ENCODE measurements at places on chromosomes 16 and 17.

DNA sequence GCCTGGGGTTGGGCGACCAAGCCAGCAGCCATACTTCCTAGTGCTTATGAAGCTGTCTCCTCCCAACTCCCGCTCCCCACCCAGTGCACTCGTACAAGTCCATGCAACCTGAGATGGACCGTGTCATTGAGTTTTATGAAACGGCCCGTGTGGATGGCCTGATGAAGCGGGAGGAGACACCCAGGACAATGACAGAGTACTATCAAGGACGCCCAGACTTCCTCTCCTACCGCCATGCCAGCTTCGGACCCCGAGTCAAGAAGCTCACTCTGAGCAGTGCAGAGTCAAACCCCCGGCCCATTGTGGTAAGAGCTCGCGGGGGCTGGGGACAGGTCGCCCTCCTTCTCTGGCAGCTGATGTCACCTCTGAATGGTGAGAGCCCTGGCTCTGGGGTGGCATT is 11.0 kb upstream of the KATNB1 start:
- no peak for DNase-seq

DNA sequence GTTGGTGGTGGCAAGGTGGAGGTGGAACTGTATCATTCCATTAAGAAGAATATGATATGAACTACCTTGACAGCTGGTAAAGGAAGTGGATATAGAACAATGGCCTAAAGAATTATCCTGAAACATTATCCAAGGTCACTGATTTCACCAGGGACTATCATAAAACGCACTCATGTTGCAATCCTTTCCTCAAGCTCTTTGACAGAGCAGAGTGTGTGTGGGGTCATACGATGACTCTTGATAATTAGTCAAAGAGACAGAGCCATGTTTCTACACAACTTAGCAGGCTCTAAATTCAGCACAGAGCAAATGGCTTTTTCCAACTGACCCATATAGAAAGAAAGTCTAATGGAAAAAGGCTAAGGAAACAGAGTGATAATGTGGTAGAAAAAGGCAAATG is 126.4 kb upstream of the ANKFN1 start:
- DNase-seq: no peak

- no peak for DNase-seq
These were observed 350.1 kb upstream of the KIF2B start for GRCh38 chr17:53472586-53472985.

DNA sequence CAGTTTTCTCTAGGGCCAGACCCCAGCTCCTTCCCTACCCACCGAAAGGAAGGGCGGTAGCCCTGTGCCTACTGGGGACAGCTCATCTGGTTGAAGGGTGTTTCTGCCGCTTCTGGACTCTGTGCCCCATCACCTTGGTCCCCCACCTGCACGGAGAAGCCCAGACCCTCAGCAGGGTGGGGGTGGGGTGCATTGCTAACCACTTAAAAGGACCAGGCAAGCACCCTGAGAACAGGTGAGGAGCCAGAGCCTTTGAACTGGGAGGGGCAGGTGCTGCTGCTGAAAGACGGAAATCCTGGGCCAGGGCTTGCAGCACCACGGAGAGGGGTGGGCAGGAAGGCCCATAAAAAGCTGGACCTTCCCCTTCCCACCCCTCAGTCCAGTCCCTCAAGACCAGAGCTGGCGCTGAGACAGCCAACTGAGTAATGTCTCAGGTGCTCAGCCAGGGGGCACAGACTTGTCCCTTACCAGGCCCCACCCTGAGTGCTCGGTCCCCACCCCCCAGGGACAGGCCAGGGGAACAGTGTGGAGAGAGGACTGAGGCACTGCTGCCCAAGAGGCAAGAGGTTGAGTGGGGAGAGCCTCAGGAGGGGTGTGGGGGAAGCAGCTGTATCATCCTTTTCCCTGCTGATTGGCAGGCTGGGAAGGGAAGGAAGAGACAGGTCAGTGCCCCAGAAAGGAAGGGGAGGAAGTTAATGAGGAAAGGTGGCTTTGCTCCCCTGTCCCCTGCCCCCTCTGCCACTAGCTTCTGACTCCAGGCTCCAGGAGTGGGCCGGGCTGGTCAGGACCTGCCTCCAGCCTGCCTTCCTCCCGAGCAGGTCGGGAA is 10.9 kb upstream of the SP2 start:
- DNase-seq: no peak

GRCh38 chr17:1720856-1721386 is 3.6 kb upstream of the WDR81 start:
- peak; percentile 69 for DNase-seq

DNA sequence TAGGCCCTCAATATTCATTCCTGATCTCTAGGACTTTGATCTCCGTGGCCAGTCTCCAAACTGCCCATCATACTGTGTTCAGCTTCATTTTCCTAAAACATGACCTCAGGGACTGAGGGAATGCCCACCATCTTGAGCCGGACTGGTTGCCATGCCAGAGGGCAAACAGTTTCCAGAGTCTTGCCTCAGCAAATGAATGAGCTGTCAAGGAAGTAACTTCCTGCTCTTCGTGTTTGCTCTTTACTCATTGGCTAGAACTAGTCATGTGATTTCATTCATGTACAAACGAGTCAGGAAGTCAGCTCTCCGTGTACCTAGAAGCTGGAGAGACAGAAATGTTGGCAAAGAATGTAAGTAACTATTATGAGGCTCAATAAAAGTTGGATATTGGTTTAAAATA is 50.2 kb downstream of the ANKFN1 start:
- no peak for DNase-seq

DNA sequence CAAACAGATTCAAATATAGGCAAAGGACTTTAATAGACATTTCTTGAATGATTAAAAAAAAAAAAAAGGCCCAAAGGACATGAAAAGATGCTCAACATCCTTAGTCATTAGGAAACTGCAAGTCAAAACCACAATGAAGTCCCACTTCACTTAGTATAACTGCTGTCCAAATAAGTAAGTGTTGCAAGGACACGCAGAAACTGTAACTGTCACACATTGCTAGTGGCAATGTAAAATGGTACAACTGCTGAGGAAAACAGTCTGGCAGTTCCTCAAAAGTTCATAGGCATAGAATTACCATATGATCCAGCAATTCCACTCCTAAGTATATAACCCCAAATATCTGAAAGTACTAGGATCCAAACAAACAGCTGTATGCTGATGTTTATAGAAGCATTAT is 112.7 kb downstream of the BRIP1 start:
- no peak for DNase-seq

DNA sequence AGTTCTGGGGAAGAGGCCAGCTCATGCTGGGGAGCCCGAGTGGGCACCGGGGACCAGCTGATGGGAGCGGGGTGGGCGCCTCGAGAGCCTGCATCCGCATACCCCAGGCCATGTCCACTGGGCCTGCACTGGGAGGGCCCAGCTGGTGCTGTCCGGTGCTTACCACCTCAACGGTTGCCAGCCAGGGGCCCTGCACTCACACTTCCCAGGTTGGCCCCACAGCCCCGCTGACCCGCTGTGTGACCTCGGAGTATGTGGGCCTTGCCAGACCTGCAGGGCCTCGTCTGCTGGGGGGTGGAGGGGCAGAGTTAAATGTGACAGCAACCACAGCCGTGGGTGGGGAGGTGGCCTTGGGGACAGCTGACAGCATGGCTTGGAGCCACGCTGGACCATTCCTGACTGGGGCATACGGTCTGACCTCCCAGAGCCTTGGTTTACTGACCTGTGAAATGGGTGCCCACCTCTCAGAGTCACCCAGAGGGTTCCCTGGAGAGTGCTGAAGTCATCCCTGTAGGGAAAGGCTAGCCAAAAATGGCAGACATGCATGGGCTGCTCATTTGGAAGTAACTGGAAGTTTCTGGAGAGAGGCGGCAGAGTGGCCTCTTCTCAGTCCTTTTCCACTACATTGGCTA is 5.4 kb upstream of the GAA start:
- DNase-seq: no peak

DNA sequence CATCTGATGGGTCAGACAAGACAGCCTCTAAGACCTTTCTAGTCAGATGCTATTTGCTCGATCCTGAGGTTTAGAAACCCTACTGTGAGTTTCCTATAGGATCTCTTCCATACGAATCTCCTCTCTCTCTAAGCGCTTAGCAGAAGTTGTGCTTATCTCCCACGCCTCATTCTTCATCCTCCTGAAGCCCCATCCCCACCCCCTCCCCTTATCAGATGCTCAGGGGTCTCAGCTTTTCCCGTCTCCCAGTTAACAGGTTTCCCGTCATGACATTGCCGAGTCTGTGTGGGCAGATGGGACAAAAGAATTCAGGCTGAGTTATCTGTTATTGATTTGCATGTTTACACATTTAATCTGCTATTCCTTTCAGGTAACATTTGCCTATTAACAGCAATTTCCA is 99.0 kb upstream of the PIRT start:
- DNase-seq: no peak

- DNase-seq: no peak
These were observed 2.4 kb downstream of the GJD3 start for GRCh38 chr17:40361925-40362695.

DNA sequence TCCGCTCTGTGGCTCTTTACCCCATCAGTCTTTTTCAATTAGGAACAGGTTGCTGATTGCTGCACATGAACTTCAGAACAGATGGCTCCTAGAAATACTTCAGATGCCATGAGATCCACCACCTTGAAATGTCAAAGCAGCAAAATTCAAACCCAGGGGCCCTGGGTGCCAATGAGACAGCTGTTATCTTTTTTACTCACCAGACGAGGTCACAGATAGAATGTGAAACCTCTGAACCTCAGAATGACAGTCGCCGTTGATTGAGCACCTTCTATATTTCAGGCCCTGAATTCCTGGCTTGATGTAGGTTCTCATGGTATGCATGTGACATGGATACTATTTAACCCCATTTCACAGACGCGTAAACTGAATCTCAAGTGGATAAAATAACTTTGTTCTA is 63.0 kb downstream of the MAF start:
- no peak for DNase-seq

GRCh38 chr16:82701442-82701955 is 74.7 kb downstream of the CDH13 start:
- DNase-seq: no peak

DNA sequence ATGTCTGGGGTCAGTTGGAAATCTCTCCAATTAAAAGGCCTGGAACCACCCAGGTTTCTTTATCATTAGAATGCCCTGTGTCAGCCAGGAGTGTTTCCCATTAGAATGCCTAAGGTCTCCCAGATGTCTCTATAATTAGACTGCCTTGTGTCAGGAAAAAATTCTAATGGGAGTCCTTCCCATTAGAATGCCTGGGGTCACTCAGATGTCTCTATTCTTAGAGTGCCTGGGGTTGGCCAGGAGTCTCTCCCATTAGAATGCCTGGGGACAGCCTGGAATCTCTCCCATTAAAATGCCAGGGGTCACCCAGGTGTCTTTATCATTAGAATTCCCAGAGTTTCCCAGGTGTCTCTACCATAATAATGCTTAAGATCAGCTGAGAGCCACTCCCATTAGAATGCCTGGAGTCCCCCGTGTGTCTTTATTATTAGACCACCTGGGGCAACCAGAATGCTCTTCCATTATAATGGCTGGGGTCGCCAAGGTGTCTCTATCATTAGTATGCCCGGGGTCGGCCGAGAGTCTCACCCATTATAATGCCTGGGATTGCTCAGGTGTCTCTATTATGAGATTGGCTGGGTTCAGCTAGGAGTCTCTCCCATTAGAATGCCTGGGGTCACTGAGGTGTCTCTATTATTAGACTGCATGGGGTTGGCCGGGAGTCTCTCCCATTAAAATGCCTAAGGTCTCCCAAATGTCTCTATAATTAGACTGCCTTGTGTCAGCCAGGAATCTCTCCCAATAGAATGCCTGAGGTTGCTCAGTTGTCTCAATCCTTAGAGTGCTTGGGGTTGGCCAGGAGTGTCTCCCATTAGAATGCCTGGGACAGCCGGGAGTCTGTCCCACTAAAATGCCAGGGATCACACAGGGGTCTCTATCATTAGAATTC is 2254.6 kb downstream of the TP53TG3F start:
- no peak for DNase-seq

DNA sequence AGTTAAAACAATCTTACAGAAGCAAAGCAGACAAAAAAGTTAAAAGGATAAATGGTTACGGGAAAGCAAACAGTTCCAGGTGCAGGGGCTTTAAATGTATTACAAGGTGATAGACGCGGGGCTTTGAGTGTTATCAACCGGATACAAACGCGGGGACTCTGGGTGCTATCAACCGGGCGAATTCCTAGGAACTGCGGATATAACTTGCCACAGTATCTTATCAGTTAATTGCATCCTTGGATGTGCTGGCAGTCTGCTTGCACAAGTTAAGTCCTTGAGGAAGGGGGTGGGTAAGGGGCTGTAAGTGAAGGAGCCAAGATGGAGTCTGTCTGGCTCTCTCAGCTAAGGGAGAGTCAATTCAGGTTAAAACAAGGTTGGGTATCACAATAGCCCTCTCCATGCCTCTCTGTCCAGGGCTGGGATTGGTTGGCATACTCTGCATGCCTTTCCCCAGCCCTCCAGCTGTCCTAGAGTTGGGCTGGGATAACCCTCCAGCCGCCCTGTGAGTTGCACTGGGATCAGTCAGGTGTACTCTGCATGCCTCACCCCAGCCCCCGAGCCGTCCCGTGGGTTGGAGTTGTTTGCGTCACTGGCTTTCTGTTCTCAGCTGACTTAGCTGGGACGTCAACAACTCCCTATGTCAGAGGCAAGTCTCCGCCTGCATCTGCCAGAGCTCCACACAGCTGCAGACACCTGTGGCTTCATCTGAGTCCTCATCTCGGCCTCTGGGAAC is 40.9 kb downstream of the TMEM235 start:
- DNase-seq: peak; percentile 37

GRCh38 chr17:81084680-81085419 is 49.9 kb downstream of the BAIAP2 start:
- no peak for DNase-seq

- DNase-seq: no peak
These were observed 40.4 kb downstream of the TNFRSF13B start for GRCh38 chr17:16931318-16932060.

- DNase-seq: no peak
These were observed 1006.7 kb upstream of the GOT2 start for GRCh38 chr16:59740858-59741257.

DNA sequence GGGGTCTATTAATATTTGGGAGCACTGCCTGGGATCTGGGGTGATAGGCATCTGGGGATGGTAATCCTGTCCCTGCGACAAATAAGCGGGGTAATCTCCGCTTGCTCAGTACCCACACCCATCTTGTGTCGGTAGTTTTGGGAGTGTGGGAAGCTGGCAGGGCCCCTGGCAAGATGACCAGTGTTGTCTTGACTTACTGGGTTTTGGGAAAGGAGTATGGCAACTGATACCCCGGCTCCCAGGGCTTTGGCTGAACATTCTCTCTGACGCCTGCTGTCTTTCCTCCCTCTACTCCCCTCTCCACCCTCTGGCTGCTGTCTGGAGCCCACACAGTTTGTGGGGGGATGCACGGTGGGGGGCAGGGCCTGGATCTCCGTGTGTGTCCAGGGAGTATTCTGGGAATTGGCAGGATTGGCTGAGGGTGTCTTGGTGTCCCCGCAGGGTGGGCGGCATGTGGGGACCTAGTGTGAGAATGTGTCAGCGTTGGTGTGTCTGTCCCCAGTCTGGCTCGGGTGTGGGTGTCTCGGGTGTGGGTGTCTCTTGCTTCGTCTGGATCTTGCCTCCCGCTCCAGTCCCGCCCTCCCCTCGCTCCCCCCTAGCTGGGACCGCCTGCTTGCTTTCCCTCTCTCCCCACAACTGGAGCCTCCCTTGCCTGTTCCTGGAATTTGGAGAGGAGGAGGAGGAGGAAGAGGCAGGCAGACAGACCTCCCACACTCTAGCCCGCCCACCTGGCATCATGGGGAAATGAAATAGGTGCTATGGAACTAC is 12.0 kb downstream of the RARA start:
- no peak for DNase-seq

GRCh38 chr16:56911771-56912571 is 20.0 kb upstream of the HERPUD1 start:
- no peak for DNase-seq

GRCh38 chr16:77133706-77134105 is 57.3 kb upstream of the MON1B start:
- DNase-seq: no peak

Data from NCI-H2171 (cell line).